ENCODE measurements at places on chromosomes 2 and 18.
A peak's percentile ranks its signal among the peaks of the same experiment; 100 is the strongest.

DNA sequence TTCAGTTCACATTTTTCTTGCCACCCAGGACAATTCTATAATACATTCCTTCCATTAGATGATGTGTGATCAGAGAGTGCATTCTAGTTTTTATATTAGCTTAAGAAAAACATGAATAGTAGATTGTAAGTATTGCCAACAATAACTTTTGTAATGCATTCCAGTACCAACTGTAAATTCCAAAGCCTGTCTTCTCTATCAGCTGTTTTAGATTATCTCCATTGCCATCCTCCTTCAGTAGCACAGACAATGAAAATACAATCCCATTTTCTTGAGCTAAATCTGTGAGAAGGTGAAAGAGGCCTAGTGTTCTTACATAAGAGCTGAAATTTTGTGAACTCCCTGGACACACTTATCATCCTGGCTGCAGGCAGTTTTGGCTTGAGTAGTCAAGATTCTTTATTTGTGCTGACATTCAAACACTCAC, 103.9 kb downstream of the CCBE1 start:
- no peak for DNase-seq

DNA sequence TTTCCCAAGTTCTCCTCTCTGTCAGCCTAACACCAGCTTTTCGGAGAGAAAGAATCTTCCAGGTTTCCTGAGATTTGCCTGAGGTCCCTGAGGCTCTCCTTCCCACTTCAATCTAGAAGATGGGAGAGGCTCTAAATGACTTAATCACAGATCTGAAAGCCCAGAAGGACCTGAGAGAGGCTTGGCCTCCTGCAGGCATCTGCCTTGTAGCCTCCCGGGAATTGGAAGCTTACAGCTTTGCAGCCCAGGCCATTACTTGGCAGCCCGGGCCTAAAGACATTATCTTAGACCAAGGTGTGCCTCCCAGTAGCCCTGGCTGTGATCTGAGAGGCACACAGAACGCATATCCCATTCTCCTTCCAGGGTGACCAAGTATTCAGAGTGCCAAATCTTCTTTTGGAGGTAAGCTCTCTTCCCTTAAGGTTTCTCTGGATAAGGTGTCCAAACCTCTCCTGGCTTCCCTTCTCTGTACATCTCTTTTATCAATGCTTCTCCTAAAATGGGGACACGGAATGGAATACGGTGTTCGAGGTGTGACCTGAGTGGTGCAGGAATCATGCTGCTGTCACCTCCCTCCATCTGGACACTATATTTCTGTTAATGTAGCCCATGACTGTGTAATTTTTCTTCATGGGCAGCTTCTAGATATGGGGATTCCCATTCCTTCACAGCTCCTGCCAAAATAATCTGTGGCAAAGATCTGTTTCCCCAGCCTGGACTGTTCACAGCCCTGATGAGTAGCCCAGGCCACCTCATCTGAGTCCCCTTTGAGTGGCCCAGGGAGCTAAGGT, 16.0 kb downstream of the CTIF start:
- DNase-seq: no peak

GRCh38 chr2:79799729-79800128, 286.9 kb downstream of the CTNNA2 start:
- no peak for DNase-seq

- no peak for DNase-seq
Measured at GRCh38 chr2:155256803-155257202, 558.3 kb downstream of the KCNJ3 start.

DNA sequence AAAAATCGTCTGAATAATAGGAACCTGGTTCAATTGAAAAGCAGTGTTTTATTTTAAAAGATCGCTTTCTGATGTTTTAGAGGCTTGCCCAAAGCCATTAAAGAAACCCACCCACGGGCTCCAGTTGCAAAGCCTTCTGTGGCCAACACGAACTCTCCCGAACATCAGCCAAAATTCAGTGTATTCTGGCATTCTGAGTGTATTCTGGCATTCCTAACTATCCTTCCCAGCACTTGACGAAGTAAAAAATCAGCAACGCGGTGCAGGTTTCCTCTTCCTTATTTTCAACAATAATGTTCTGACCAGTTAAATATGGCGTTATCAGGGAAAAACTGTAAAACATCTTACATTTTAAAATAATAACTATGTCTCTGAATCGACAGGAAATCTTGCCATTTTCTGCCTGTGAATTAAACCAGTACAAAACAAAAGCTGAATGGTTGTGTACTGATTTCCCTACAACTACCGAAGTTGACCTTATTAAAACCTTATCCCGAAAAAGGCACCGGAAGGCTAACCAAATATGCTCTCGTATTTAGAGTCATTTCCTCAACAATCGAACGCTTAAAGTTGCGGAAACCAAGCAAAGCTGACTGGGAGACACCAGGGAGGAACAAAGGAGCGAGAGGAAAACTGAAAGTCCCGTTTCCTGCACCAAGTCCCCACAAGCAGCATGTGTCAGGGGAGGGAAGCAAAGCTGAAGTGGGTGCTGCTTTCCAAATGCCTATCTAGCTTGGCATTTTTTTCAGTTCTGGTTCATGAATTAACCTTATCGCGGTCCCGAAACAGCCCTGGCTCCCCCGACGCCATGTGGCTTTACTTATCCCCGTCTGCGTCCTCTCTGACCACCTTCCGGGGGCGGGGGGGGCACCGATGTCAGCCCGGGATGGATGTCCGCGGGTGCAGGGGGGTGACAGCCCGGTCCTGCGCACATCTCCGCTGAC, 44.3 kb downstream of the ZNF516 start:
- DNase-seq: no peak

DNA sequence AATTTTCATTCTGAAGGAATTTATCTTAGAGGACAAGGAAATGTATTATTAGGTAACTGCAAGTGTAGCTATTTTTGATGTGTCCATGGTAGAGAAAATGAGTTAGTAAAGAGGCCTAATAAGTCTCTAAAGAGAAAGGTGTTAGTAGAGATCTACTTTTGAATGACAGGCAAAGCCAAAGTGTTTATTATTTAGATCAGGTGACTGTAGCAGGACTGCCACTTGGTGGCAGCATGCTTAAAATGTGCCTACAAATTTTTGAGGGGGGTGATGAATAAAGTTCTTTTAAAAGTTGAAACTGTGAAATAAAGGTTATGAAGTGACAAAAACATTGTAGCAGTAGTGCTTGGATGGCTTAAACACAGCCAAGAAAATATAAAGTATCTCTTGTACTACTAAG, 421.5 kb upstream of the MEIS1 start:
- no peak for DNase-seq

GRCh38 chr2:71551631-71551915, 98.2 kb downstream of the DYSF start:
- DNase-seq: no peak

DNA sequence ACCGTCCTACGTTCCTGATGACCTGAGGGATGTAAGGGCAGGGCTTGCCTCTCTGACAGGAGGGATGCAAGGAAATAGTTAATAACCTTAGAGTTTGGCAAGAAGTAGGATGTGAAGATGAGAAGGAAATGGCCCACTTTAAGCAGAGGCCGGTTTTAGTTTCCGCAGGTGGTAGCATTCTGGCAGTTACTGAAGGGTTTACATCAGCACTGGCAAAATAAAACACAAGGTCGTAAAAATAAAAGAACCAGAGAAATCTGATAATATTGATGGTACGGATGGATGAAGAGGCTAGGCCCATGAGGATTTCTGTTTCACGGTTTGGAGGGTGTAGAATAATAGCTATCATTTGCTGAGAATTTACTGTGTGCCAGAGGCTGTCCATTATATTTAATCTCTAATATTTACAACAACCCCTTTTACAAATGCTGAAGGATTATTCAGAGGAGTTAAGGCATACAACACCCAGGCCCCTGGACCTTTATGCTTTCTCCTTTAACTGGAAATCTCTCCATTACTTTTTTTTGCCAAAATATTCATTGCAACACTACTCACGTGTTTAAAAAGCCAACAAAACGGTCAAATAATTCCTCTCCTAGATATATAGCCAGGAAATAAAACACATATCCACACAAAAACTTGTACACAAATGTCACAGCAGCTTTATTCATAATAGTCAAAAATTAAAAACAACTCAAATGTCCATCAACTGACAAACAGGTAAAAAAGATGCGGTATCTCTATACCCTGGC, 28.5 kb downstream of the DAPL1 start:
- no peak for DNase-seq

DNA sequence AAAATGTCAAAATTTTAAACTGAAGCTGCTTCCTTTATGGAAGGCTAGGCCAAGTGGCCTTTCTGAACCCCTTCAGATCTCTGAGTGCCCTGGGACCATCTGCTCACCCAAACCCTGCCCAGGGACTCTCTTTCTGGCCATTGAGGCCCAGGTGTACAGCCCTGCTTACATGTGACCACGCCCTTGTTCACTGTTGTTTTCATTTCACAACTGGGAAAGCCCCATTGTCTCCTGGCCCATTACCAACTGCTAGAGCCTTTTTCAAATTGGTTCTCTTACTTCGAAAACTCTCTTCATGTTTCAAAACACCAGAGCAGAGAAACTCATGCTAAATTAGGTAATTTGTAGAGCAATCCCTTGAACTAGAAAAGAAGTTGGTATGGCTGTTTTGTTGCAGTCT, 219.5 kb upstream of the TANK start:
- peak; percentile 5 for DNase-seq

DNA sequence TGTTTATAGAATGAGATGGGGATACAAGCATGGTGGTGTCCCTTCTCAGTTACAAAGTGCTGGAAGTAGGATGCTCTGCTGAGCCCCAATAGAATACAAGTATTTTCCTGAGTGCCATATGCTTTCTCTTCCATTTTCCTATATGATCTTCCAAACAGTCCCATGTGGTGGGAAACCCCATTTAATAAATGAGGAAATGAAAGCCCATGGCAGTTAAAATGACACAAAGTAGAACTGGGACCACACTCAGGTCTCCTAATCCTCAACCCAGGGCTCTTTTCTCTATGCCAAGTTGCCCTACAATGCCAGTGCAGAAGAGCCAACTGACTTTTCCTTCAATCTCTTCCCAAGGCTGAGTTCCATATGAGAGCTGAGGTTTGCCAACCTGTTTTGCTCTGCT, 210.2 kb upstream of the FBXO11 start:
- DNase-seq: no peak

DNA sequence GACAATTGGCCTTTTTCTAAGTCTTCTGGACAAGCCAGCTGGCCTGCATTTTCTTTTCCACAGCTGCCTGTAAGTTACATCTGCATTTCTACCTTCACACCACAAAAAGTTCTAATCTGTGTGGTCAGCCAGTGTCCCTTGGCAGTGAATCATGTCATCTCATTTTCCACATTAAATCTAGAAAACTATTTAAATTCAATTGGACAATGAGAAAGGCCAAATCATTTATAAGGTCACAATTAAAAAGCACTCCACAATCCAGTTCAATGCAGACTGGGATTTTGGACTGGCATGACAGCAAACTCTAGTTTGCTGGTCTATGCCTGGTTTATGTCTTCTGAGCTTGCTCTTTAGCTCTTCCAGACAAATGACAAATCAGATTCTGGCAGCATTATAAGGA, 494.2 kb upstream of the SPHKAP start:
- no peak for DNase-seq

GRCh38 chr2:105072039-105072438, 34.2 kb downstream of the MRPS9 start:
- no peak for DNase-seq

DNA sequence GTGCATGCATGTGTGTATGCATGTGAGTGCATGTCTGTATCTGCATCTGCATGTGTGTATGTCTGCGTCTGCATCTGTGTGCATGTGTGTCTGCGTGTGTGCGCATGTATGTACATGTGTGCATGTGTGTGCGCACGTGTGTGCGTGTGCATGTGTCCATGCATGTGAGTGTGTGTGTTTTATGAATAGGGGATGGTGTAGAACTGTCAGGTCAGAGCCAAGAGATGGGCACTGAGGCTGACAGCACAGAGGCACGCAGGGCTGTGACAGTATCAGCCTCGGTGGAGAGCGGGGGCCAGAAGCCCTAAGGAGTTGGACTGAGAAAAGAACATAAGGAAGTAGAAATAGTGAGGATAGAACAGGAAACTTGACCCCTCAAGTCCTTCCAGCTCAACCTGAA, 494.0 kb upstream of the MYT1L start:
- DNase-seq: no peak

DNA sequence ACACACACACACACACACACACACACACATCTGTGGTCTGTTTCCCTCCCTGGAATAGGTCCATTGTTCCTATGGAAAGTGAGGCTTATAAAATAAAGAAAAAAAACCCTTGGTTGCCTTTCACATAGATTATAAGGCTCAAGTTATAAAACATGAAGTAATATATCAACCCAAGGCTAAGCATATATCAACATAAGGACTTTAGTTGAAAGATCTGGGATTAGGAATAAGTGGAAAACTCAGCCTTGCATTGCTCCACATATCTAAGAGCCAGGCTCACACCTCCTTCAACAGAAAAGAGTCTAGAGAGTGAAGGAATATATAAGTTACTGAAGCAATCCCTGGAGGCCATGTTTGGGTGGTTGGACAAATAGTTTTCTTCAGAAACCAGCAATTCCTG, 235.0 kb downstream of the SUCLG1 start:
- DNase-seq: no peak

GRCh38 chr2:95728878-95729596, 137.2 kb downstream of the TRIM43 start:
- peak; percentile 10 for DNase-seq

DNA sequence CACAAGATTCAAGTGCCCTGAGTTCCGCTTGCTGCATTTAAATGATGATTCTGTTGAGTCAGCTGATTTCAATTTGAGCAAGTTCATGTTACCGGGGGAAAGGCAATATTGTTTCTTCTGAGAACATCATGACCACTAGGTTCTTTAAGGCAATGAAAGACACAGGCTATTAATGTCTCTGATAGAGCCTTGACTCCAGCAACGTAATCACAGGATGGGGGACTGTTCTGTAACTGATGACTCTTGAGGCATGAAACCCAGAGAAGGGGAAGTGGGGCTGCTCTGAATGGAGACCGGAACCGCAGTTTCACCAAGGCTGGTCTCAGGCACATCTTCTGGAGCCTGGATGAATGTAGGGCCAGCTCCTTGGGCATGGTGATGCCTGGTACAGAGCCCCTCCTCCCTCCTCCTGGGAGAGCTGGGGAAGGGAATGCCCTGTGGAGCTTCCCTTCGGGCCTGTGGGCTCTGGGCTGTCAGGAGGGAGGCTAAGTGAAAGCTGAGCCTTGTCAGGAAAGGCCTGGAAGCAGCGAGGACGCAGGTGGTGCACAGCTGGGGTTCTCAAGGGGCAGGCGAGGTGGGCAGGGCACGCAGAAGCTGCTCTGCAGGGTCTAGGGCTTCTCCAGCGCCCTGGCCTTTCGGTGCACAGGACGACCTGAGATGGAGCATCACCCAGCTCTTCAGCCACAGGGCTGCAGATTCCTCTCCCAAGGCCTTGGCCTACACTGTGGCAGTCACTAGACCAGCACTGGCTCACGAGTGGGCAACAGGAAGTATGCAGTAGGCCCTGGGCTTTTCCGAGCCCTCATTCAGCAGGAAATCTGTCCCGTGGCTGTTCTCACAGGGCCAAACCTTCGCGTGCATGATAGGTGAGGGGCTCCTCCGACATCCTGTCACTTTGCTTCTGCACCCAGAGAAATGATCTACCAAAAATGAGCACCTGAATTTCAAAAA, 36.6 kb upstream of the PRLH start:
- DNase-seq: no peak

All from stimulated activated CD4-positive, alpha-beta T cell treated with anti-CD3 and anti-CD28 coated beads, Interleukin-4, amount 100 ng/mL, for 24 hours (primary cell).